DND-41 (cell line): ENCODE measurements at places on chromosomes 6 and 20.

- no peak overlapping the region for H3K4me3 ChIP-seq
- H3K4me1 ChIP-seq = no peaks in the 10 kb centered on the region
- no peak for DNase-seq
These were observed 504.4 kb upstream of the NOX3 start for GRCh38 chr6:155959898-155960495.

DNA sequence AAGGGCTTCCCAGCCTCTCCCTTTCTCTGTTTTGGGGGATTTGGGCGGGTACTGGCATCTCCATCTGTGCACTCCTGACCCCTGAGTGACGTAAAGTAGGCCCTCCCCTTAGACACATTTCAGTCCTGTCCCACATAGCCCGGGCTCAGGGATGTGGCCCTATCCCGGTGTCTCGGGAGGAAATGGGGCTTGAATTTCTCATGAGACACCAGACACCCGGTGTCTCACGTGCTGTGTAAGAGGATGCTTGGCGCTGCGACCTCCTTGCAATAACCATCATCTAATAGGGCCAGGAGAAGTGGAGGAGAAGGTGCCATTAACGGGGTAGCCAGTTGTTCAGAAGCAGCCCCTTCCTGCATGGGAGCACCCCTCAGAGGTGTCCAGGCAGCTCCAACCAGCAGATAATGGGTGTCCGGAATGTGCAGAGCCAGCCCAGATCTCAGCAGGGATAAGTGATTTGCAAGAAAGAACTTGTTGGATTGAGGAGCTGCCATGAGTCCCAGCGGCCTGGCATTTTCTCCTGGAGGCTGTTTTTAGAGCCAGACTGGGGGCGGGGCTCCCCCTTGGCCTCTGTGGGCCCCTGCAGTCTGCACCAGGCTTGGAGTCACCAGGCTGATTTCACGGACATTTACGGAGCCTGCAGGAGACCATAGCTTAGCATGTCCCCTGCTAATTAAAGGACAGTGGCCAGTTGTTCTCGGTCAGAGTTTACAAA lies 372.0 kb downstream of the PREX1 start:
- no peak for DNase-seq
- no peaks in the 10 kb centered on the region for H3K4me1 ChIP-seq
- peaks cover 8% of the 10 kb centered on the region for H3K27me3 ChIP-seq
- no peaks in the 10 kb centered on the region for H3K36me3 ChIP-seq
- H3K4me3 ChIP-seq = no peak overlapping the region
- H3K27ac ChIP-seq = no peak overlapping the region

DNA sequence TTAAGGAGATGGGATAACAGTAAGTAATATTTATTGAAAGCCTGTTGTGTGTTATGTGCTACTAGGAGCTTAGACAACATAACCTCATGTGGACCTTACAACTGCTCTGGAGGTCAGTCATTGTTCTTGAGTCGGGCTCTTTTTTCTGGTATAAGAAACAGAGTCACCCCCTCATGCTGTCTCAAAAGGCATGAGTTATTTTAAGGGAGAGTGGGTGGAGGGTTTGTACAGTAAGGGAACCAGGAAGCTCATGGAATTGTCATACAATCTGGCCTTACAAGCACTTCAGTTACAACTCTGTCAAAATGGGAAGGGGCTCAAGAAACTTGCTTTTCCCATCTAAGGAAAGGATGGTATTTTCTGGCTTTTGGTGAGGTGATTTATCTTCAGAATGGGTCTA lies 16.5 kb upstream of the DSE start:
- H3K27me3 ChIP-seq = no peaks in the 10 kb centered on the region
- H3K4me1 ChIP-seq = no peaks in the 10 kb centered on the region
- H3K27ac ChIP-seq = no peak overlapping the region
- no peaks in the 10 kb centered on the region for H3K36me3 ChIP-seq
- no peak overlapping the region for H3K4me3 ChIP-seq

DNA sequence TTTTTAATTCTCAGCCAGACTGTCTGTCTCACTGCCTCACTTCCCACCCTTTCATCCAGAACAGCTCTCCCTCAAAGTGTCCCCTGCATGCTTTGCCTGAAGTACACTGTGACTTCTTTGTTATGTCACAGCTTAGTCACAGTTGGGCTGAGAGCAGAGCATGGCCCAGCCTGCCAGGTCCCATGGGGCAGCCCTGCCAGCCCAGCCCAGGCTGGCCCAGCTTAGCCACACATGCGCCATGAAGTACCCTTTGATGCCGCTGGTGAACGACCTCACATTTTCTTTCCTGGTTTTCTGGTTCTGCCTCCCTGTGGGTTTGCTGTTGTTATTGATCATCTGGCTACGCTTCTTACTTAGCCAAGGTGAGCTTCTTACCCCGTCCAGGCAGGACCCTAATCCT lies at the start of gene ADIG:
Gene ADIG (plus strand): TSS at position 185 of the 400 bp plus-strand sequence. CDS start 54 bp downstream, at position 239.
- H3K27me3 ChIP-seq = no peaks in the 10 kb centered on the region
- no peak for DNase-seq
- no peaks in the 10 kb centered on the region for H3K4me1 ChIP-seq
- H3K27ac ChIP-seq = no peak within 1 kb of the TSS
- H3K36me3 ChIP-seq = peaks cover 13% of the 10 kb centered on the region; the same call in 1 of the 2 replicates

GRCh38 chr20:61308477-61308774 lies 56.4 kb downstream of the CDH4 start:
- no peak overlapping the region for H3K27ac ChIP-seq
- H3K4me3 ChIP-seq = no peak overlapping the region
- no peaks in the 10 kb centered on the region for H3K4me1 ChIP-seq
- H3K36me3 ChIP-seq = no peaks in the 10 kb centered on the region

DNA sequence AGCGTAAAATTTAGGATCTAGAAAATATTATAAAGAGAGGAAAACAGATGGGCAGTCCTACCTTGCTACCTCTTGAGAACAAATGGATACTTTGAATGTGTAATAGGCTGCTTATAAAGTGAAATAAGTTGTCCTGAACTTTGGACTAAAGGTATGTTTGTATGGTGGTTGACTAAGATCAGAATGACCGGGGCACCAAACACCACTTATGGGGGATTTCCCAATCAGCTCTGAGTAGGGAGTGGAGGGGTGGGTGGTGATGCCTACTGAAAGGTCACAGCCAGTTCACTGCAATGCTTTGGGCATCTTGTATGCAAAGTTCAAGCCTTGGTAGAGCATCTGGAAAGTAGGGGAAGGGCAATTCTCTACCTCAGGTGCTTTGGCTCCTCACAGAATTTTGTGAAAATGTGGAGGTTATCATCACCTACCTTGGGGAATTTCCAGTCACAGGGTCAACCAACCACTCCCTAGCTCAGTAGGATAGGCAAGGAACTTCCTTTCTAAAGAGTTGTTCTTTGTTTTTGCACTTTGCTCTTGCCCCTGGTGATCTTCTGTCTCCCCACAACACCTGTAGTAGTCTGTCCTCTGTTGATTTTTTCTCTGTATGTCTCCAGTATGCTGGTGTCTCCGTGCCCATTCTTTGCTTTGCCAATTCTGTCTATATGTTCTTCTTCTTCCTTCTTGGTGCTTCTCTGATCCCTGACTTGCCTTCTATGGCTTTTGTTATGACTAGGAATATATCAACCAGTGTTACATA lies at the start of gene TRIM31:
Gene TRIM31 (minus strand): TSS at position 88 of the 757 bp plus-strand sequence. CDS start 285 bp downstream, outside the sequence.
- no peaks in the 10 kb centered on the region for H3K4me1 ChIP-seq
- H3K36me3 ChIP-seq = no peaks in the 10 kb centered on the region
- DNase-seq = no peak

DNA sequence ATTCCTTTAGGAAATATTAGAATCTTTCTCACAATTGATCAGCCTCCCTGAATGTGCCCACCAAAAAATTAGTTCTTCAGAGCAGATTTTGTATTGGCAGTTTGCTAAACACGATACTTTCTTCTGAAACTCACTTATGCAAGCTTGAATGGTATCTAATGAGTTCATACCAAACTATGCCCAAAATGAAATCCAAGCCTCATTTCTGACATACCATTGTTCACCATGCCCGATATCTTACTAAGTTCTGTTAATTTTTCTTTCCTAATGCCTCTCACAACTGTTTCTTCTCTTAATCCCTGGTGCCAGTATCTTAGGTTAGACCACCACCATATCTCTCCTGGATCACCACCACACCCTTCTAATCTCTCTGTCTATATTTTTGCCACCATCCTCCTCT lies 755.9 kb downstream of the KIF16B start:
- no peaks in the 10 kb centered on the region for H3K36me3 ChIP-seq
- no peaks in the 10 kb centered on the region for H3K27me3 ChIP-seq
- no peak overlapping the region for H3K4me3 ChIP-seq
- no peak overlapping the region for H3K27ac ChIP-seq
- no peaks in the 10 kb centered on the region for H3K4me1 ChIP-seq

GRCh38 chr20:62642666-62643520 lies 590 bp downstream of the SLCO4A1 start:
- H3K27me3 ChIP-seq = peaks cover 22% of the 10 kb centered on the region
- peak overlapping the region; percentile 61 for H3K27ac ChIP-seq
- peaks cover 28% of the 10 kb centered on the region for H3K4me1 ChIP-seq
- peaks cover 7% of the 10 kb centered on the region; the same call in 1 of the 2 replicates for H3K36me3 ChIP-seq
- H3K4me3 ChIP-seq = peak overlapping the region; percentile 86

- H3K27ac ChIP-seq = no peak within 1 kb of the TSS
- no peak within 1 kb of the TSS for H3K4me3 ChIP-seq
- H3K4me1 ChIP-seq = no peaks in the 10 kb centered on the region
- no peak for DNase-seq
- H3K36me3 ChIP-seq = no peaks in the 10 kb centered on the region
- no peaks in the 10 kb centered on the region for H3K27me3 ChIP-seq
These were observed at the start of gene CCDC170 for GRCh38 chr6:151493804-151494234. Gene CCDC170 (plus strand): TSS chr6:151494017. CDS start chr6:151494129, 112 bp downstream.

GRCh38 chr6:70051197-70052124 lies 185.1 kb downstream of the COL19A1 start:
- H3K4me3 ChIP-seq = no peak overlapping the region
- H3K27ac ChIP-seq = no peak overlapping the region
- no peak for DNase-seq
- H3K36me3 ChIP-seq = no peaks in the 10 kb centered on the region
- no peaks in the 10 kb centered on the region for H3K4me1 ChIP-seq

GRCh38 chr6:46689657-46690056 lies 2.0 kb downstream of the TDRD6 start:
- H3K27me3 ChIP-seq = peaks cover 5% of the 10 kb centered on the region
- DNase-seq = no peak
- H3K36me3 ChIP-seq = no peaks in the 10 kb centered on the region
- H3K4me3 ChIP-seq = no peak overlapping the region
- no peaks in the 10 kb centered on the region for H3K4me1 ChIP-seq

- no peak overlapping the region for H3K4me3 ChIP-seq
- H3K27me3 ChIP-seq = no peaks in the 10 kb centered on the region
- no peaks in the 10 kb centered on the region for H3K4me1 ChIP-seq
- DNase-seq = no peak
- no peak overlapping the region for H3K27ac ChIP-seq
These were observed 4.9 kb upstream of the APCDD1L start for GRCh38 chr20:58519940-58520712.

DNA sequence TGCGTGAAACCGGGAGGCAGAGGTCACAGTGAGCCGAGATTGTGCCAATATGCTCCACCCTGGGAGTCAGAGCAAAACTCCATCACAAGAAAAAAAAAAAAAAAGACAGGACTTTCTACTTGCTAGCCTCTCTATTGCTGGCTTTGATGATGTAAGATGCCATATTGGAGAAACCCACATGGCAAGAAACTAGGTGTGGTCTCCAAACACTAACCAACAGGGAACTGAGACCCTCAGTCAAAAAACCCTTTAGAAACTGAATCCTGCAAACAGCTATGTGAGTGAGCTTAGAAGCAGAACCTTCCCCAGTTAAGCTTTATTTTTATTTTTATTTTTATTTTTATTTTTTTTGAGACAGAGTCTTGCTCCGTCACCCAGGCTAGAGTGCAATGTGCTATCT lies 18.4 kb upstream of the ZBTB22 start:
- DNase-seq = no peak
- H3K36me3 ChIP-seq = no peaks in the 10 kb centered on the region
- H3K27ac ChIP-seq = no peak overlapping the region
- no peaks in the 10 kb centered on the region for H3K4me1 ChIP-seq

DNA sequence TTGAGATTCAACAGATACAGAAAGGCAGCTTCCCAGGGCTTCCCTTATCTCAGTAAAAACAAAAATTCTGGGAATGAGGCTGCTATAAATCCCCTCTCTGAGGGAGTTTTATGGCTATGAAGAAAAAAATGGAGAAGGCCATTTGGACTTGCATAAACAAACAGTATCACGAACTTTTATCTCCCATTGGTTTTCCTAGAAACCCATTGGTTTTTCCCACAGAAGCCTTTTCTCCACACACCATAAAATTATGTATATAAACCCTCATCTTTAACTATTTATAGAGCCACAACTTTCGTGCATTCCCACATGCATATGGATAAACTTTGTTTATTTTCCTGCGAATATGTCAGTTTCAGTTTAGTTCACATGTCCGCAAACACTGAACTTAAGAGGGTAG lies 36.2 kb upstream of the BTBD3 start:
- no peak overlapping the region for H3K27ac ChIP-seq
- no peak overlapping the region for H3K4me3 ChIP-seq
- peaks cover 2% of the 10 kb centered on the region for H3K27me3 ChIP-seq
- DNase-seq = no peak
- no peaks in the 10 kb centered on the region for H3K36me3 ChIP-seq
- H3K4me1 ChIP-seq = no peaks in the 10 kb centered on the region

DNA sequence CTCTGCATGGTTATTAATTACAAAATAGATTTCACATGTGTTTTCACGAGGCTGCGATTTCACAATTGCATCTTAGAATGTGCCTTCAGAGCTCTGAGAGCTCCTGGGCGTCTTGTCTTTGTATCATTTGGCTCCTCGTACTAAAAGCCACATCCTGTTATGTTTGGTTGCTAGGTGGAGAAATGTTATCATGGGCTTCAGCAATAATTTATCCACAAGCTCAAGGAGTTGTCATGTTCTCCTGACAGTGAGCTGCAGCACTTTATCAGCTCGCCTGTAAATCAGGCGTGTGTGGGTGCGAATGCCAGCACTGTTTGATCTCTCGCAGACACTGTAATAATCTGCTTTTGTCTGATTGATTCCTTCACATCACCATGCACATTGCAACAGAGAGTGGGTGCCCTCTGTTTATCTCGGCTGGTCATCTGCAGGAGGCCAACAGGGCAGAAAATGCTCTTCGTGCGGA lies 218.6 kb upstream of the ZFP64 start:
- no peaks in the 10 kb centered on the region for H3K27me3 ChIP-seq
- DNase-seq = no peak
- no peaks in the 10 kb centered on the region for H3K36me3 ChIP-seq
- no peak overlapping the region for H3K27ac ChIP-seq

GRCh38 chr6:36917541-36918193 lies 31.9 kb downstream of the C6orf89 start:
- H3K4me3 ChIP-seq = no peak overlapping the region
- DNase-seq = no peak
- peaks cover 87% of the 10 kb centered on the region for H3K36me3 ChIP-seq
- H3K4me1 ChIP-seq = peaks cover 19% of the 10 kb centered on the region
- H3K27me3 ChIP-seq = no peaks in the 10 kb centered on the region

DNA sequence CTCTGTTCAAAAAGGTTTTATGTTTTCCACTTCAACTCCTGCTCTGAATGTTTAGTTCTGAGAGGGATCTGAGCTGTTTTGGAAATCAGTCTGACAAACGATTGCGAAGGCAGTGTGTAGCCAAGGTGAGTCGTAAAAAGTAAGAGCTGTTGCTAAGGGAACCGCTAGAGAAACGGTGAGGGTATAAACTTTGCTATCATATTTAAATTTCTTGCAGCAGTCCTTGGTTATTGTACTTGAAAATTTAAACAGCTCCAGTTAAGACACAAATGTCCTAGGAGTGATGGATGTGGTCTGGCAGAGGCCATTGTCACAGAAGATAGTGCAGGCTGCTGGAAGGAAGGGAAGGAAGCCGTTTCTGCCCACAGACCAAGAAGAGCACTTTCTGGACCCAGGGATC lies 64.9 kb upstream of the CITED2 start:
- H3K4me3 ChIP-seq = no peak overlapping the region
- H3K27me3 ChIP-seq = peaks cover 8% of the 10 kb centered on the region
- H3K4me1 ChIP-seq = no peaks in the 10 kb centered on the region
